Colonic mucosa (tissue), 4 donors: ENCODE measurements at places on chromosomes 16 and 17. TPM values are rescaled to one million over a fixed set of nuclear protein-coding genes. Genes with fewer than 3 reads are reported as not detected.

DNA sequence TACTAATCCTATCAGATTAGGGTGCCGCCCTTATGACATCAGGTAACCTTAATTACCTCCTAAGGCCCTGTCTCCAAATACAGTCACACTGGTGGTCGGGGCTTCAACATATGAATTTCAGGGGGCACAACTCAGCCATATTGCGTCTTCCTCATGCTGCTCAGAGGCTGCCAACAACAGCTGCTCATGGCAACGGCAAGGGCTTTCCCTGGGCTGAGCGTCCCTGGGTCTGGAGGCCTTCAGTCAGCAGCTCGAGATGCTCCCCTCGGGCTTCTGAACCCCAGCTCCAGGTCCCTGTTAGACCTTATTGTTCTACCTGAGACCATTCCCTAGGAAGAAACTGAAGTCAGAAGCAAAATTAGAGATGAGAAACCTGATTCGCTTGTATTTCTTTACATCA is 157.2 kb downstream of the TMEM132E start:
- no peaks in the 10 kb centered on the region for H3K4me1 ChIP-seq
- H3K27me3 ChIP-seq = no peaks in the 10 kb centered on the region
- no peaks in the 10 kb centered on the region for H3K36me3 ChIP-seq
- no peak overlapping the region for H3K27ac ChIP-seq
- no peak overlapping the region for H3K4me3 ChIP-seq

- H3K36me3 ChIP-seq = no peaks in the 10 kb centered on the region
- H3K4me3 ChIP-seq = no peak overlapping the region
- no peak overlapping the region for H3K27ac ChIP-seq
- H3K27me3 ChIP-seq = no peaks in the 10 kb centered on the region
- no peaks in the 10 kb centered on the region for H3K4me1 ChIP-seq
Observed at GRCh38 chr16:64012166-64012565, 1109.7 kb downstream of the CDH11 start.

GRCh38 chr17:56389356-56389755 is 204.1 kb upstream of the NOG start:
- no peak for DNase-seq
- no peaks in the 10 kb centered on the region for H3K4me1 ChIP-seq
- no peaks in the 10 kb centered on the region for H3K36me3 ChIP-seq
- no peaks in the 10 kb centered on the region for H3K27me3 ChIP-seq
- H3K4me3 ChIP-seq = no peak overlapping the region

DNA sequence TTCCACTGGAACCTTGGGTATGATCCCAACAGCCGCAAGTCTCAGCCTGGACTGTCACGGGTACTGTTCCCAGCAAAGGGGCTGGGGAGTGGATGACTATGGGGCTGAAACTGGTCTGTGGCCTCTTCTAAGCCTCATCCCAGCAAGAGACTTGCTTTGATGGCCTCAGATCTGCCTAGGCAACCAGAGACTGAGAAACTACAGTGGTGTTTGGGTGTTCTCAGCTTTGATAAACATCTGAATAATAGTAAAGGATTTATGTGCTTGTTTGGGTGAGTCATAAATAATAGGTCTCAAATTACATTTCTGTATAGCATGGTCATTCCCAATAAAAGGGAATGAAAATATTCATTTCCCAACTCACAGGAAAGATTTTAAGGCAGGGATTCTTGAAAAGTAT is 30.2 kb upstream of the ULK2 start:
- no peaks in the 10 kb centered on the region for H3K36me3 ChIP-seq
- H3K4me1 ChIP-seq = peaks cover 5% of the 10 kb centered on the region
- H3K27me3 ChIP-seq = no peaks in the 10 kb centered on the region
- H3K4me3 ChIP-seq = no peak overlapping the region

DNA sequence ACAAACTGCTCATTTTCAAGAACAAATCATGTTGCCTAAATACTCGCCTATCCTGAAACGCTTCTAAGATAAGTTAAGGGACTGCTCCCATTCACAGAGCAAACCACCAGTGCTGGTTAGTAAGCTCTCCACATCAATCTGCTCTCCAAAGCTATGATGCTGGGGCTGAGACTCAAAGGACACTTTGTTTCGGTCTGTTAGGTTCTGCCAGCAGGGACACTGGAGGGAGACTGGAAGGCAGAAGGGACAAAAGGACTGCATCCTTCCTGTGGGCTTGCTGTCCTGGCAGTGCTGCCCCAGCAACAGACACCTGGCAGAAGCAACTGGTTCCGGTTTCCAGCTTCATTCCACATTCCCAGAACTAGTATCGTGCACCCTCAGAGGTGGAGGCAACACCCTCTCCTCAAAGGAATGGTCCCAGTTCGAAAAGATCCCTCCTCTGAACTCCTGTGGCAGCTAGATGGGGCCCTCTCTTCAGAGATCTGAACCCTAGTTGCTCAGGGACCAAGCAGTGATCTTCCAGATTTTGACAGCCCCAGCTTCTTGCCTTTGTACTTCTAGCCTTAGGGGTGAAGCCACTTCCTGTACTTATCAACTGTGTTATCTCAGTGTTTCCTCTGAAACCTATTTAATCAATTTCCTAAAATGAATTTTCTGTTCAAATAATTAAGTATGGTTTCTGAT is 73.4 kb upstream of the GSG1L start:
- H3K36me3 ChIP-seq = no peaks in the 10 kb centered on the region
- no peaks in the 10 kb centered on the region for H3K4me1 ChIP-seq
- no peak for DNase-seq
- no peaks in the 10 kb centered on the region for H3K27me3 ChIP-seq
- no peak overlapping the region for H3K27ac ChIP-seq
- no peak overlapping the region for H3K4me3 ChIP-seq

DNA sequence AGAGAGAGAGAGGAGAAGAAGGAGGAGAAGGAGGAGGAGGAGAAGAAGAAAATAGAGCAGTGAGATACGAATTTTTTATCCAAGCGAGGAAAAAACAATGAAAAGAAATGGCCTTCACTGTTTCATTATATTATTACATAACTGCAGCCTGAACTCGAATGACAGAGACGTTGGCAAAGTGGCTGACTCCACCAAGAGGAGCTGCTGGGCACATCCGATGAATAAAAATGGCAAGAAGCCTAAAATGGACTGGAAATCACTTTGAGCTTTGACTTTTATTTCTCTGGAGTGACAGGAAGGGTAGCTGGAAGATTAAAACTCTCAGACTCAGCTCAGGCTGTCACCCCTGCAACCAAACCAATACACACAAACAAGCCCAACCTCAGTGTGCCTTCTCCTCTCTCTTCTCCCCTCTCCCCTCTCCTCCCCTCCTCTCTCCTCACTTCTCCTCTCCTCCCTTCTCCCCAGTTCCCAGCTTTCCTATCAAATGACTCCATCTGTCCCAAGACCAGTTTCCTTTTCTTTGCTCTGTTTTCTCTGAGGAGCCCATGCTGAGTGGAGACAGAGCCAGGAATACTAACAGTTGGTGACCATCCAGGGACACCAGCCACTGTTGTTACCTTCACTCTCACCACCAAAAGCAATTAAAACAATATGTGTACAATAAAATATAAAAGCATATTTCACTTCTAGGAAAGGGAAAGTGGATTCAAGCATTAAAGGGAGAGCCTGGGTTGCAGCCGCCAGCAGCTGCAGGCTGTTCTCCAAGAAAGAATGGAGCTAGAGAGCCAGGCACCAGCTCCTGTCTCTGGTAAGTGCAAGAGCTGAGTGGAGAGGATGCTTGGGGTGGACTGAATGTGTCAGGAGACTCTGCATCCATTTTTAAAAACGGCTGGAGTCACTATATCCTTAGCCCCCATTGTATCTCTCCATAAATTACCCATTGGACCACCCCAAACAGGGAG is 51.2 kb downstream of the SOX9 start:
- DNase-seq = no peak
- no peaks in the 10 kb centered on the region for H3K27me3 ChIP-seq

DNA sequence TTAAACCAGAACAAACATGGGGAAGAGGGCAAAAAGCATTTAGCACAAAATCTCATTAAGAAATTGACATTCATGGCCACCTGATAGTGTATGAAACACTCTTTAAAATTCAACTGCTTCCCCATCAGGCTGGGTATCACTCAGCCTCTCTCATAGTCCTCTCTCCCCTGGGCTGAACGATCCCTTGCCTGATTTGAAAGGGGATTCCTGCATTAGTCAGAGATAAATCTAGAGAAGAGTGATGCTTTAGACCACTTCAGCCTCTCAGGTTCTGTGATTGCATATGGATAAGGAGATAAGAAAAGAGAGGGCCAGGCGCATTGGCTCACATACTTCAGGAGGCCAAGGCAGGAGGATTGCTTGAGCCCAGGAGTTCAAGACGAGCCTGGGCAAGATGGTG is 280.0 kb downstream of the SOX9 start:
- H3K4me1 ChIP-seq = no peaks in the 10 kb centered on the region
- no peak overlapping the region for H3K27ac ChIP-seq

The MFSD6L gene
- 12.8 TPM for total RNA-seq

The TOX3 gene
- total RNA-seq = 50.5 TPM
